ENCODE measurements at places on chromosomes 11 and 22.

- DNase-seq: no peak
Observed at GRCh38 chr11:96194581-96195374, 148.2 kb downstream of the MAML2 start.

GRCh38 chr22:50606165-50606945 lies 5.8 kb downstream of the MAPK8IP2 start:
- no peak for DNase-seq

DNA sequence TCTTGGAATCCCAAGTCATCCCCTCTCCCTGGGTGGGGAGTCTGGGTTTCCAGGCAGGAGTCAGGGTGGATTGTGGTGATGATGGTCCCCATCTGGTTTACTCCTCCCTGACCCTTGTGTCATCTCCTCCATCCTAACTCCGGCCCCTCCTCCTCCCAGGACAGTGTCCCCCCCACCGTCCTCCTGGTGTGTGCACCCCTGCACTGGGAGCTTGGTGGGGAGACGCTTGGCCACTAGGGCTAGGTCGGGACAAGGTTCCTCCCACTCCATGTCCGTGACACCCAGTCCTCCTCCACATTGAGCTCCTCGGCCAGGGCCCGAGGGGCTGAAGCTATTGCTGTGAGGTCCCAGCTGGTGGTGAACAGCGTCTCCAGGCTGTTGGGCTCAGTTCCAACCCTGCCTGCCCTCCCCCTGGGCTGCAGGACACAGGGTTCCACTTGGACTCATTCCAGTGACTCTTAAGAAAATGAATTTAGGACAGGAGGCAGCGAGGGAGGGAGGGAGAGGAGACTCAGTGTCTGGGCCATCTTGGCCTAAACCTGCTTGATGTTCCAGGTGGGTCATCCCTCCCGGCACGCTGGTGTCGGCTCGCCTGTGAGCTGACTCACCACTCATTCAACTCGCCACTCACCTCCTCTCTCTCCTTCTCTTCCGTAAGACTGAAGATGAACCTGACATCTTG lies 433.2 kb downstream of the TBC1D22A start:
- no peak for DNase-seq

DNA sequence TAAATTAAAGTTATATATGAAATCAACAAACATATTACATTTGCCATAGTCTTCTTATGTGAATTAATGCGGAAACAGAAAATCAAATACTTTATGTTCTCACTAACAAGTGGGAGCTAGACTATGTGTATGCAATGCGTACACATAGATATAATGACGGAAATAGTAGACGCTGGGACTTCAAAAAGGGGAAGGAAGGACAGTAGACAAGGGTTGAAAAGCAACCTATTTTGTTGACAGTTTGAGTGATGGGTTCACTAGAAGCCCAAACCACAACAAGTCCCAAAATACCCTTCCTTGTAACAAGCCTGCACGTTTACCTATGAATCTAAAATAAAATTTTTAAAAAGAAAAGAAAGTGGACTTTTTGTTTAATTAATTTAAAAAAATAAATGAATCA lies 430.8 kb upstream of the CNTN5 start:
- DNase-seq: no peak

DNA sequence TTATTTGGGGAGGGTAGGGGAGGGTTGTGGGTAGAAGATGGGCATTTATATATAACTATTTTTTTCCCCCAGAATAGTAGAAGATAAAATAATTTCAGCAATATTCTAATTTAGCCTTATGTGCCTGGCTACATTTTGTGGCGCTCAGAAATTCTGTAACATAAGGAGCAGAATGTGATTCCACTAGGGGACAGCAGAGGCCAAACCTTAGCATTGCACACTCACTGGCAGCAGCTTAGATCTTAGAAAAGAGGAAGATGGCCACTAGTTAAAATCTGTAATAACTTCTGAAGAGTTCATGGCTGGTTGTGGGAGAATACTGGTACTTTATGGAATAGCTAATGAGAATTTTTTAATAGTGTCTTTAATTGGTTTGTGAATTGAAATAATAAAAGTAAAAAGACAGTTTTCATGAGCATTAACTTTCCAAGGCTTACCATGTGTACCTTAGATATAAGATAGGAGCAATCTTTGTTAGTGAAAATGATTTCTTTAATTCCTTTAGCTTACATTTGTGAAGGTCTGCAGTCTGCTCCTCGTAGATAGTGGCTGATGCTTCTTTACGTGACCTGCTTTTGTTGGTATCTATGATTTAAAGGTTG lies 33.1 kb downstream of the DDX10 start:
- DNase-seq: no peak
